ENCODE measurements at places on chromosomes 12 and 14.

GRCh38 chr12:67646775-67647174, 1.8 kb upstream of the DYRK2 start:
- peak overlapping the region; percentile 70 for H3K4me3 ChIP-seq
- H3K36me3 ChIP-seq = peaks cover 17% of the 10 kb centered on the region
- peaks cover 9% of the 10 kb centered on the region for H3K27me3 ChIP-seq
- H3K4me1 ChIP-seq = peaks cover 28% of the 10 kb centered on the region
- no peak for DNase-seq

DNA sequence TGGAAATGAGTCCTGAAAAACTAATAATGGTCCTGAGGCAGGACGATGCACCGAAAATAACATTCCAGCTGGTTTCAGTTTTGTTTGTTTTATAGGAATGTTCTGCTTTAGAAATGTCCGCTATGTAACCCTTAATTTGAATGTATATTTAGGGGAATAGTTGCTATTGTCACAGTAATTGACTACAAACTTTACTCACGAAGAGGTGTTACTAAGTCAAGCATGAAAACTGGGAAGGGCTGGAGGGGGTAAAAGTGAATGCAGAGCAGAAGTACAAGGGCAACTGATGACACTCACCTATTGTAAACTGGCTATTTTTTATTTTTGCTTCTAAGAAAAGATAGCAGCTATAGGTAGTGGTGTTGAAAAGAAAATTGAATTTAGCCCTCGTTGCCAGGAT, 230.7 kb upstream of the SYT10 start:
- no peak overlapping the region for H3K27ac ChIP-seq
- DNase-seq = no peak
- no peak overlapping the region for H3K4me3 ChIP-seq
- H3K27me3 ChIP-seq = no peaks in the 10 kb centered on the region

DNA sequence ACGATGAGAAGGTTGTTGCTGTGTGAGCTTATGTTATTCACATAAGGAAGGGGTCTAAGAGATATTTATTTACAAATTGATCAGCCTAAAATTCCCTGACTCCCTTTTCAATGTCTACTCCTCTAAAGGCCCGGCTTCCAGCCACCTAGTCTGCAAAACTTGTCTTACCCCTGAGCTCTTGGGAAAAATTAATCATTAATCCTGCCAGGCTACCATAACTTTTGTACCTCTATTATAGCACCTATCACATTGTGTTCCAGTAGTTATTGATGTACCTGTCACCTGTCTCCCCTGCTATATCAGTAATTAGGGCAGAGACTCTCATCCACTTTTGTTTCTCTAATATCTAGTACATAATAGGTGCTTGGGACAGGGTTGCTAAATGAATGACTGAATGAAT, 29.3 kb upstream of the FRS2 start:
- H3K27me3 ChIP-seq = no peaks in the 10 kb centered on the region
- H3K4me3 ChIP-seq = no peak overlapping the region
- H3K4me1 ChIP-seq = no peaks in the 10 kb centered on the region
- no peak for DNase-seq

DNA sequence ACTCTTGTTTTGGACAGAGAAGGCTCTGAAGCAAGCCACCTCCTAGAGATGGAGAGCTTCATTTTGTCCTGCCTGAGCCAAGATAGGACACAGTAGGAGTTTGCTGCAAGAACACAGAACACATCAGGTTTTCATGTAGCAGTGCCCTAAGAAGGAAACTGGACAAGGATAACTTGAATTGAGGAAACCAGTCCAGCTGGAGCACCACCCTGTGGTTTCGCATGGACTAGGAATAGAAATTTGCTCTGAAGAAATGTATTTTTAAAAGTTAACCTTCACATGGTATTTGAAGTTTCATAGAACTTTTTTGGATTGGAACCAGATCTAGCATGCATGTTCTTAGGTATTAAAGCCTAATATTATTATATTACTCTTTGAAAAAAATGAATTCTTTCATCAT, 68.8 kb downstream of the RERG start:
- H3K27me3 ChIP-seq = peaks cover 4% of the 10 kb centered on the region
- H3K36me3 ChIP-seq = no peaks in the 10 kb centered on the region
- no peak overlapping the region for H3K4me3 ChIP-seq
- H3K27ac ChIP-seq = no peak overlapping the region
- no peak for DNase-seq

DNA sequence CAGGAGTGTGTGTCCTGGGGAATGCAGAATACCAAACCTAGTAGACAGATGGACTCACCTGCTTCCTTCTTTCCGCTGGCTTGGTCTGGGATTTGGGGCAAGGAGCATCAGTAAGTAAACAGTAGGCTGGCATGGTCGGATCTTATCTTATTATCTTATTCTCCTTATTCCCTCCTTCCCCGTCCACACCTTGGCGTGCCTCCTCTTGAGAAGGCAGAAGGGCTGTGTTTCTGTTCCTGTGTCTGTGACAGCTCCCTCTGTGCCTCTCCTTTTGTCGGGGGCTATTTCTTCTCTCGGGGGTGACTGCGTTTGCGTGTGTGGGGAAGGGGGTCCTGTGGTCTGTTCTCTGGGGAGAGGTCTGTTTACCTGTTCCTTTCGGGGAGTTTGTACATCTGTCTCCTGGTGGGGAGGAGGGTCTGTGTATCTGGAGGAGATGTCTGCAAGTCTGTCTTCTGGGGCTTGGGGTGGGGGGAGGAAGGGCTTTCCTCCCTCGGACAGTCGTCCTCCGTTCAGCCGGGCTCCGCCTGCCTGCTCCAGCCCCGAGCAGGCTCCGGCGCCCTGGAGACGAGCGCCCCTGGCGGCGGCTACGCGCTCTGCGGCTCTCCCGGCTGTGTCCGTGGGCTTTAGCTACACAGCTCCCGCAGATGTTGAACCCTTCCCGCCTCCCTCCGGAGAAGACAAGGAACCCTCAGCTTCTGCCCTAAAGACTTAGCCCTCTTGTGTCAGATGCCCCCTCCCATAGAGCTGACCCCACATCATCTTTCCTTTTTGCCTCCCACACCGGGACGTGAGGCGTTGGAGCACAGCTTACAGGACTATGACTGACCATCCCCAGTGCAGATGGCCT, 4.4 kb downstream of the KRT86 start:
- no peaks in the 10 kb centered on the region for H3K36me3 ChIP-seq
- H3K4me1 ChIP-seq = peaks cover 3% of the 10 kb centered on the region
- H3K27me3 ChIP-seq = peaks cover 35% of the 10 kb centered on the region
- H3K4me3 ChIP-seq = no peak overlapping the region

- H3K36me3 ChIP-seq = no peaks in the 10 kb centered on the region
- no peak overlapping the region for H3K27ac ChIP-seq
- peaks cover 35% of the 10 kb centered on the region for H3K27me3 ChIP-seq
- peak; percentile 26 for DNase-seq
- peaks cover 15% of the 10 kb centered on the region for H3K4me1 ChIP-seq
- H3K4me3 ChIP-seq = no peak overlapping the region
Measured at GRCh38 chr14:61894452-61895077, 132.3 kb downstream of the SNAPC1 start.

- DNase-seq = no peak
- no peak overlapping the region for H3K27ac ChIP-seq
- H3K4me1 ChIP-seq = peaks cover 33% of the 10 kb centered on the region
- H3K27me3 ChIP-seq = peaks cover 17% of the 10 kb centered on the region
- H3K36me3 ChIP-seq = peaks cover 14% of the 10 kb centered on the region
Measured at GRCh38 chr14:55128386-55129085, 516 bp upstream of the LGALS3 start.

- no peaks in the 10 kb centered on the region for H3K4me1 ChIP-seq
- H3K27me3 ChIP-seq = no peaks in the 10 kb centered on the region
- H3K4me3 ChIP-seq = no peak overlapping the region
- no peak overlapping the region for H3K27ac ChIP-seq
- DNase-seq = no peak
- peaks cover 14% of the 10 kb centered on the region for H3K36me3 ChIP-seq
Measured at GRCh38 chr14:64040044-64040443, 187.2 kb downstream of the SYNE2 start.

GRCh38 chr14:61811882-61812346, 49.7 kb downstream of the SNAPC1 start:
- H3K4me3 ChIP-seq = peak overlapping the region; percentile 77
- peaks cover 6% of the 10 kb centered on the region for H3K4me1 ChIP-seq
- peaks cover 65% of the 10 kb centered on the region for H3K27me3 ChIP-seq
- DNase-seq = no peak
- H3K27ac ChIP-seq = no peak overlapping the region
- H3K36me3 ChIP-seq = no peaks in the 10 kb centered on the region

DNA sequence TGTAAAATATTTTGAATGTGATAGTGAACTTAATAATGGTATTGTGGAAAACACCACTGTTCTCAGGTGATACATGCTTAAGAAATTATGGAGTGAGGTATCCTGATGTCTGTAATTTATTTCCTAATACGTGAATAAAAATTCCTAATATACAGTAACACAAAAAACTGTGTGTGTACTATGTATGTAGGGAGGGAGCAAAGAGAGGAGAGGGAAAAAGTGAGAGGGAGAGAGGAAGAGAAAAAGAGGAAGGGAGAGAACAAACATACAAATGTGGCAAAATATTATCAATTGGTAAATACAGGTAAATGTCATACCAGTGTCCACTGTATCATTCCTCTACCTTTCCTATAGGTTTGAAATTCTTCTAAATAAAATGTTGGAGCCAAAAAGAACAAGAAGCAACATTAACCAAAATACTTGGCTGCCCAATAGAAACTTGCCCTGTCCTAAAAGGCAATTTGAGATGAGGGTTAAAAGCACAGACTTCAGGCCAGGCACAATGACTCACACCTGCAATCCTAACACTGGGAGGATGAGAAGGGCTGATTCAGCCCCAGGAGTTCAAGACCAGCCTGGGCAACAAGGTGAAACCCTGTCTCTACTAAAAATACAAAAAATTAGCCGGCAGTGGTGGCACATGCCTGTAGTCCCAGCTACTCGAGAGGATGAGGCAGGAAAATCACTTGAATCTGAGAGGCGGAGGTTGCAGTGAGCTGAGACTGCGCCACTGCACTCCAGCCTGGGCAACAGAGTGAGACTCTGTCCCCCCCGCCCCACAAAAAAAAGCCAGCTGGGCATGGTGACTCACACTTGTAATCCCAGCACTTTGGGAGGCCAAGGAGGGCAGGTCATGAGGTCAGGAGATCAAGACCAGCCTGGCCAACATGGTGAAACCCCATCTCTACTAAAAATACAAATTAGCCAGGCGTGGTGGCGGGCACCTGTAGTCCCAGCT, 14.5 kb downstream of the R3HDM2 start:
- no peak overlapping the region for H3K27ac ChIP-seq
- no peak for DNase-seq
- no peaks in the 10 kb centered on the region for H3K27me3 ChIP-seq
- peaks cover 14% of the 10 kb centered on the region for H3K4me1 ChIP-seq
- H3K4me3 ChIP-seq = no peak overlapping the region

- H3K4me3 ChIP-seq = no peak overlapping the region
- DNase-seq = no peak
- peaks cover 2% of the 10 kb centered on the region for H3K4me1 ChIP-seq
- no peaks in the 10 kb centered on the region for H3K36me3 ChIP-seq
- H3K27ac ChIP-seq = no peak overlapping the region
- peaks cover 3% of the 10 kb centered on the region for H3K27me3 ChIP-seq
Measured at GRCh38 chr12:108297424-108297823, 41.7 kb downstream of the CMKLR1 start.

DNA sequence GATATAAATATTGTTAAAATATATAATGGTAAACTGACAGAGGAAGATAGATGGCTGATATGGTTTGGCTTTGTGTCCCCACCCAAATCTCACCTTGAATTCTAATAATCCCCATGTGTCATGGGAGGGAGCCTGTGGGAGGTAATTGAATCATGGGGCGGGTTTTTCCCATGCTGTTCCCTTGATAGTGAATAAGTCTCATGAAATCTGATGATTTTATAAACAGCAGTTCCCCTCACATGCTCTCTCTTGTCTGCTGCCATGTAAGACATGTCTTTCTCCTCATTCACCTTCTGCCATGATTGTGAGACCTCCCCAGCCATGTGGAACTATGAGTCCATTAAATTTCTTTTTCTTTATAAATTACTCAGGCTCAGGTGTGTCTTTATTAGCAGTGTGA, 46.3 kb downstream of the PTCSC3 start:
- no peaks in the 10 kb centered on the region for H3K36me3 ChIP-seq
- DNase-seq = no peak

DNA sequence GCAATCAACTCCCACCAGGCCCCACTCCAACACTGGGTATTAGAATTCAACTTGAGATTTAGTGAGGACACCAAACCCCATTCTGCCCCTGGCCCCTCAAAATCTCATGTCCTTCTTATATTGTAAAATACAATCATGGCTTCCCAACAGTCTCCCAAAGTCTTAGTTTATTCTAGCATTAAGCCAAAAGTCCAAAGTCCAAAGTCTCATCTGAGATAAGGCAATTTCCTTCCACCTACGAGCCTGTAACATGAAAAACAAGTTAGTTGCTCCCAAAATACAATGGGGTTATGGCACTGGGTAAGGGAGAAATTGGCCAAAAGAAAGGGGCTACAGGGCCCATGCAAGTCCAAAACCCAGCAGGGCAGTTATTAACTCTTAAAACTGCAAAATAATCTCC, 46.6 kb upstream of the TMTC1 start:
- DNase-seq = no peak
- H3K27me3 ChIP-seq = no peaks in the 10 kb centered on the region
- H3K36me3 ChIP-seq = no peaks in the 10 kb centered on the region
- no peaks in the 10 kb centered on the region for H3K4me1 ChIP-seq
- no peak overlapping the region for H3K27ac ChIP-seq

- no peaks in the 10 kb centered on the region for H3K27me3 ChIP-seq
- no peak overlapping the region for H3K4me3 ChIP-seq
- no peaks in the 10 kb centered on the region for H3K4me1 ChIP-seq
- no peak overlapping the region for H3K27ac ChIP-seq
Measured at GRCh38 chr14:28247491-28247890, 519.1 kb upstream of the FOXG1 start.

GRCh38 chr12:124075841-124076240, 102.8 kb downstream of the ZNF664 start:
- H3K36me3 ChIP-seq = no peaks in the 10 kb centered on the region
- H3K27ac ChIP-seq = no peak overlapping the region
- H3K4me1 ChIP-seq = no peaks in the 10 kb centered on the region
- DNase-seq = no peak
- peaks cover 17% of the 10 kb centered on the region for H3K27me3 ChIP-seq
- no peak overlapping the region for H3K4me3 ChIP-seq

DNA sequence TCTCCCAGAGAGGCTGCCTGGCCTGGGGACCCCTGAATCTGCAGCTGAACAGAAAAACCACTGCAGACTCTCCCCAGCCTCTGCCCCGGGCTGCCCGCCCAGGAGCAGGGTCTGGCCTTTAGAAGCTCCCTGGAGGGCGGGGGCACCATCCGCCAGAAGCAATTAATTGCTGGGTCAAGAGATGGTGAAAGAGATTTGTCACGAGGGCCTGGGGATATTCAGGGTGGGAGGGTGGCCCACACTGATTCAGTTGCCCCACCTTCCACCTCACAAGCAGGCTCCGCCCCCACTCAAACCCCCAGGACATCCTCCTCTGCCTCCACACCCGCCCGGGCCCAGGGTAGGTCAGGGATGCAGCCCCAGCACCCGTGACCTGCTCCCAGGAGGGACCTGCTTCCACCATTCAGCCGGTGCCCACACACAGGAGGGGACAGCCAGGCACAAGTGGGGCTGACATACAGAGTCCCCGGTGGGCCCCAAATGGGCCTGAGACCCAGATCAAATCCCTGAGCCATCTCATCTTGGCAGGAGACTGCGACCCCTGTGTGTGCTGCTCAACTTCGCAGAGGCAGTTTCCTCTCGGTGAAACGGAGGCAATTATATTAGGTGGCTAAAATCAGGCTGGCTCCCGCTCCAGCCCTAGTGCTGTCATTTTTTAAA, 23.0 kb downstream of the NCOR2 start:
- peaks cover 5% of the 10 kb centered on the region for H3K36me3 ChIP-seq
- DNase-seq = no peak
- peaks cover 36% of the 10 kb centered on the region for H3K4me1 ChIP-seq
- H3K27ac ChIP-seq = no peak overlapping the region
- H3K4me3 ChIP-seq = no peak overlapping the region
